ENCODE measurements at places on chromosomes 7 and 10.
A peak's percentile ranks its signal among the peaks of the same experiment; 100 is the strongest.

- no peak for DNase-seq
These were observed 97.0 kb downstream of the CTBP2 start for GRCh38 chr10:125063256-125063925.

DNA sequence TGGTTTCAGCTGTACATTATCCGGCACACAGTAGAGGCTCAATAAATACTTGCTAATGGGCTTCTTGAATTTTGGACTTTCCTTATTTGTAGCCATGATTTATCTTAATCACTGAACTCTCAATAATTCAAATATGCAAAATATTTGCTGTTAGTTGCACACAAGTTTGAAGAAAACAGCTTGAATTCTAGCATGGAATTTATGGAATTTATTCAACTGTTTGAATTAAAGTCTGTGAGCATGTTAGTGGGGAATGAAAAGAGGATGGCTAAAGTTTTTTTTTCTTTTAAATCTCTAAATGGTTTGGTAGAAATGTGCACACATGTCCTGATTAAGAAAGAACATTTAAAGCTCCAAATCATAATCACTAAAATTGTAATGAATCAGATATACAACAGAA lies 42.5 kb downstream of the SIRT1 start:
- no peak for DNase-seq

- no peak for DNase-seq
These were observed 20.6 kb downstream of the CAMK1D start for GRCh38 chr10:12369982-12370381.

DNA sequence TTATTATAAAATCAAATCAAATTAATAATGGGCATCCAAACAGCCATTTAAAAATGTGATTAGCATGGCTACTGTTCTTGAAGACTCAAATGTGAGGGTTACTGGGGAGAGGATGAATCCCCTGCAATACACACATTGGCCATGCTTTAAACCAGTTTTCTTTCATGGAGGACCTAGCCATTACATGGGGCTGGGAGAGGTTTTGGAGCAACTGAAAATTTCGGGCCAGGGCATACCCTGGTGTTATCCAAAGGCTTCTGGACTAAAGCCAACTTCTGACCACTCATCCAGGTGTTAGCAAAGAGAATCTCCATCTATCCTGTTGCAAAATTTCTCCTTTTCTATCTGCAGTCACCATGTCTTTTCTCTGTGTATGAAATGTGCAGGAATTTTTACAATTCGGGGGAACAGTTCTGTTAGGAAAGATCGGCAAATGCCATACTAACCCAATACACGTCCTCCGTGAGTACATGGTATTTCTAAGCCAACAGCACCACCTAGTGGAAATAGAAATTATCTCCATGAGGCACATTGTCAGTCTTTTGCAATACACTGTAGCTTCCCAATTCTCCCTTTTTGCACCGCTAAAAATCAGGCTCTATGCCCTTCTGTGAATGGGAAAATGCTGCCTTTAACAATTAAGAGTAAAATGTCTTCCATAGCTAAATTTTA lies 47.0 kb upstream of the ZNF107 start:
- no peak for DNase-seq

GRCh38 chr10:4013651-4014121 lies 228.7 kb upstream of the KLF6 start:
- no peak for DNase-seq

DNA sequence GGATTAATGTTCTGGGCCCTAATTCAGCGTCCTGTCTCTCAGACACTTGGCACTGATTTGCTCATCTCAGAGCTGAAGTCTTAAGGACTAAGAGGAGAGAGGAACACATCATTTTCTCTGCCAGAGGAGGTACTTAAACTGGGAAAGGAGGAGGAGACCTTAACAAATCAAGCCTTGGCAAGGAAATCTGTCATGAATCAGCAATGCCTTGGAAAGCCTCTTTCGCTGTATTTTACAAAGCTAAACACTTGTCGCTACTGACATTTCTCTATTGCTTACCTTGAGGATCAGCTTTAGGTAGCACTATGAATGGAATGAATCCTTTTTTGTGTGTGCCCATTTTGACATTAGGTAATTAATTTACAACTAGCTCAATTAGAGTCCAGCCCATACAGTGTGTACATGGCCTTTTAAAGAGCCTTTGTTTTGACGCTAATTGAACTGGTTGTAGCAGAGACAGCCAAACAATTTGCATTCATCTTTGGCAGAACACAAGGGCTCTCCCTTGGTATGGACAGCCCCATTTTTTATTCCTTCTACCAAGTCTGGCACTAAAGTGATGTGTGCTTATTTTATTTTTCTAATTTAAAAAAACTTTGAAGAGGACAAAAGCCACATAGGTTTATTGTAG lies 37.4 kb downstream of the AUTS2 start:
- DNase-seq, result no peak

DNA sequence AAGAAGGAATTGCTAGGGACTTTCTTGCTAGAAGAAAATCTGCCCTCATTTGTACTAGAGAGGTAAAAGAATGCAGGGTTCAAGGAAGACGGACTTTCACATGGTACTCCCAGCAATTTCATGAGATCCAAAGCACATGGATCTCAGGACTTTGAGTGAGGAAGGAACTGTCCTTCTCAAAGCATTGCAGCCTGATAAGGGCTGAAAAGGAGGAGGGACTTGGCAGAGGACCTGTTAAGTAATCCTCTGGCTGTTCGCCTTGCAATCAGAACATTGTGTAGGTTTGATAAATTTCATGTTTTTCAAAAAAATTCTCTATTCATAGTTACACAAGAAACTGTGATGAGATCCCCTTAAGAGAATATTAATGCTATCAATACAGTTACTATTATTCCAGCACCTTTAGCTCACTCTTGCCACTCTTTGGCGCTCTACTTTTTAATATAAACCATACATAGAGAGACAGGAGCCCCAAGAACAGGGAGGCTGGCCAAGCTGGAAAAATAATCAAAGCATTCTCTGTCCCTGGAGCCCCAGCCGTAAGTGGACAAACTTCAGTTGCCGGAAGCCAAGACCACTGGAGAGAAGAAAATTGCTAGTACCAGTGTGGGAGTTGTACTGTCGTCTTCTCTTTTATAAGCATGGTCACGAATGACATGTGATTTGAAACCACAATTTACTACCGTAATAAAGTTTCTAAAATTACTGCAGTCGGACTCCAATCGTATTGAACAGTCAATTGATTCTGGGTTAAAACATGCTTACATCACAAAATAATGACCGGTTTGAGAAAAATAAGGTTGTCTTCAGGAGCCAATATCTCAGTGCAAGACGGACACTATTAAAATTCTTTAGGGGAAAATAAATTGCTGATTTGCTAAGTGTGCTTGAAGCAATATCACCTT lies 424.4 kb downstream of the SDK1 start:
- DNase-seq, result no peak

- DNase-seq, result no peak
These were observed 6.8 kb downstream of the TACR2 start for GRCh38 chr10:69409968-69410367.

- no peak for DNase-seq
These were observed 55.4 kb downstream of the FAM241B start for GRCh38 chr10:69685426-69685801.

- no peak for DNase-seq
These were observed 50.8 kb upstream of the IFRD1 start for GRCh38 chr7:112399501-112399900.

DNA sequence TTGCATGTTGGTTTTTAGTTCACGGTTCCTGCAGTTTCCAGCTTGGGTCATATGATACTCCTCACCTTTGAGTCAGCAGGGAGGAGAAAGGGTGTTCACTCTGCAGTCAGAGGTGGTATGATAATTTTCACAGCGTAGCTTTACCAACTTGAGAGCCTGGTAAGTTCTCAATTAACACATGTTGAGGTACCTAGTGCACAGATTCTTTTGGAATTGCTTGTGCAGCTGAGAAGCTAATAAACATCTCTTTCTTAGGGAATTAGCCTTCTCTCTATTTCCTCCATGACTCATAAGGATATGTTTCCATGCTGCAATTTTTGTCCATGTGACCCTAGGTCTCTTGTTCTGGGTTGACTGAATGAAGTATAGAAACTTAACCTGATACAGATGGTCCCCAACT lies 166.6 kb downstream of the KIF20B start:
- no peak for DNase-seq

DNA sequence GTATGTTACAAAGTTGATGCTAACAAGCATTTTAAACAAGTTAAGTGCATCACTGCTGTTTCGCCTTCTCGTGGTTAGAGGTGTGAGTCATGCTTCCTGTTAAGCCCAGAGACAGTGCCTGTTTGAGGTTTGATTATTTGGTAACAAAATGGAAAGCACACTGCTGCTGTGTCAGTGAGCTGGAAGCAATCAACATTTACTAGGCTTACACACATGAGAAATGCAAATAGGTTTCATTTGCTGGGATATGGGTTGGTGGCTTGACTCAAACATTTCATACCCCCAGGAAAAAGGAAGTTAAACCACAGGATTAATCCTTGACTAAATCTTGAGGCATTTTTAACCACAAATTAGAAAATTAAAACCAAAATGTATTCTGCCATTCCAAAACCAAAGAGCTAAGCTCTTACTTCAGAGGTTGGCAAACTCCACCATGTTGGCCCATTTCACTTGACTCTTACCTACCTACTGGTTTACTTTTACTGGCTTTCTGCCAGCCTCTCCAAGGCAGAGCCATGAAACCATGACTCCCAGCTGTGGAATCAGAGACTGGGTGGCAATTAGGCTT lies 139.2 kb downstream of the ETV1 start:
- peak; percentile 87 for DNase-seq

- DNase-seq, result no peak
These were observed 133.8 kb downstream of the WDR37 start for GRCh38 chr10:1190052-1190395.

DNA sequence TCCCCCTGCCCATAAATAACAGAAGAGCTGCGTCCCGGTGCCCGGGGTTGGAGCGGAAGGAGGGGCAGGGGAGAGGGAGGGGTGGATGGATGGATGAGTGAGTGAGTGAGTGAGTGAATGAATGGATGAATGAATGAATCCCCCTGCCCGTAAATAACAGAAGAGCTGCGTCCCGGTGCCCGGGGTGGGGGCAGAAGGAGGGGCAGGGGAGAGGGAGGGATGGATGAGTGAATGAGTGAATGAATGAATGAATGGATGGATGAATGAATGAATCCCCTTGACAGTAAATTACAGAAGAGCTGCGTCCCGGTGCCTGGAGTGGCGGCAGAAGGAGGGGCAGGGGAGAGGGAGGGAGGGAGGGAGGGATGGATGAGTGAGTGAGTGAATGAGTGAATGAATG lies 7.6 kb upstream of the UNCX start:
- DNase-seq, result no peak

All from NCI-H2081 treated with DMSO at 0.1 percent for 48 hours (cell line).